Suprapubic skin (tissue), 4 donors: ENCODE measurements at places on chromosomes 3 and 15. TPM values are rescaled to one million over a fixed set of nuclear protein-coding genes. Genes with fewer than 3 reads are reported as not detected.

DNA sequence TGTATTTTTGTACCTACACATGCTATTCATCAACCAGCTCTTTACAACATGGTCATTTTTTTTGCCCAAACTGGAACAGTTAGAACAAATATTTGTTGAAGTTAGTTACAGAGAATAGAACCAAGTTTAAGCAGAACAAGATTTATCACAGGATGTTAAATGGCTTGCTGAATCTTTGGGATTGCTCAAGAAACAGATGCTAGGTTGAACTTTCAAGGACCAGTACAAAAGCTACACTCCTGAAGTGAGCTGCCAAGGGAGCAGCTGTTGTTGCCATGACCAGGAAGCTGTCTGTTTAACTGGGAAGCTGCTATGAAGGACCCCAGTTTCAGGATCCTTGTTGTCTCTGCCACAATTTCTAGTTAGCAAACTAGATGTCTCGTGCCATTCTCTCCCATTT, 53.7 kb downstream of the ZIC1 start:
- no peak overlapping the region for H3K27ac ChIP-seq
- no peak overlapping the region for H3K4me3 ChIP-seq
- no peak for DNase-seq
- no peaks in the 10 kb centered on the region for H3K27me3 ChIP-seq
- H3K4me1 ChIP-seq = no peaks in the 10 kb centered on the region

DNA sequence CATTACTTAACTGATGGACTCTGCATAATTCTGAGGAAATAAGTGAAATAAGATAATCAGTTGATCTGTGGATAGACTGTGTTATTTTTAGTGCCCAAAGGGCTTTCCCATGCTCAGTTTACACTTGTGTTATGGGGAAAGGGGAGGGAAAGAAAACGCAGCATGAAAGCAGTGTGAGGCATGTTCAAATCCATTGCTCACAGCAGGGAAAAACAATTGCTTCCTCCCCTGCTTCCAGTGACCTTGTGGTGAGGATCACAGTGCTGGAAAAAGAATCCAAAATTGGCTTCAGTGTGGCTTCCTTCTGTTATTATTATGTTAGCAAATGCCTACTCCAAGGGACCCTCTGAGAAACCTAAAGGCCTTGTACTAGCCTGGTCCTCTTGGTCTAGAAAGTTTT, 285.1 kb upstream of the CDIN1 start:
- no peak for DNase-seq
- H3K36me3 ChIP-seq = no peaks in the 10 kb centered on the region
- H3K4me1 ChIP-seq = no peaks in the 10 kb centered on the region
- no peaks in the 10 kb centered on the region for H3K27me3 ChIP-seq
- H3K4me3 ChIP-seq = no peak overlapping the region
- no peak overlapping the region for H3K27ac ChIP-seq

DNA sequence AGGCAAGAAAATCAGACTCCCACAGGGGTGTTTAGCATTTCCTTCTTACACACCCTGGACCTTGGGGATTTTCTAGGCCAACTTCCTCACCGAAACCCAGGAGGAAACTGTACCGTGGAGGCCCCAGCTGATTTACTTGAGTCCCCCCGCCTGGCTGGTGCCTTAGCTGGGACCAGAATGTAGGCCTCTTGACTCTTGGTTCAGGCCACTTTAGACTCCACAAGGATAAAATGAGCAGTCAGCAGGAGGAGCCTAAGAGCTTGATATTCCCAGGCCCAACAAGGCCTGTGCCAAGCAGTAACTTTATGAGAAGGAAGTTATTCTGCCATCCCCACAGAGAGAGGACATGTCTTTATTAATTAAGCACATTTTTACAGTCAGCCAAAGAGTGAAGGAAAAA, 4.6 kb upstream of the APBA2 start:
- H3K4me1 ChIP-seq = peaks cover 9% of the 10 kb centered on the region
- peaks cover 18% of the 10 kb centered on the region for H3K27me3 ChIP-seq
- H3K36me3 ChIP-seq = no peaks in the 10 kb centered on the region
- no peak overlapping the region for H3K4me3 ChIP-seq
- DNase-seq = no peak

DNA sequence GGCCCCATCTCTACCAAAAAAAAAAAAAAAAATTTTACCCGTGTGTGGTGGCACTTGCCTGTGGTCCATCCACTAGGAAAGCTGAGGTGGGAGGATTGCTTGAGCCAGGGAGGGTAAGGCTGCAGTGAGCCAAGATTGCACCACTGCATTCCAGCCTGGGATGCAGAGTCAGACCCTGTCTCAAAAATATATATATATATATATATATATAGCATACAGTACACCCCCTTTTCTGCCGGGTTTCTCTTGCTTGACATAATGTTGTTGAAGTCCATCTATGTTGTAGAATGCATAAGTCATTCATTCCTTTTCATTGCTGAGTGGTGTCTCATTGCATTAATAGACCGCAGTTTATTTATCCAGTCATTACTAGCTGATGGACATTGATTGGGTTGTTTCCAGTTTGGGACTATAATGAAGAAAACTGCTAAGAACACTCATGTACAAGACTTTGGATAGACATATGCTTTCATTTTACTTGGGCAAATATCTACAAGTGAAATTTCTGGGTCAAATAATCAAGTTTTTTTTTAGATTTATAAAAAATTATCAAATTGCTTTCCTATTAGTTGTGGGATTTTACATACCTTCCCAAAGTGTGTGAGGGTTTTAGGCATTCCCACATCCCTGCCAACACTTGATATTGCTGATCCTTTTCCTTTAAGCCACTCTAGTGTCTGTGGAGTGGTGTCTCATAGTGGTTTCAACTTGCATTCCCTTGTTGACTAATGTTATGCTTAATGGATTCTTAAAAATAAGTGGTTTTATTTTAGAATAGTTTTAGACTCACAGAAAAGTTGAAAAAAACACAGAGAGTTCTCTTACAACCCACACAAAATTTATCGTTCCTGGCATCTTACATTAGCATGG, 2.1 kb upstream of the PRR20G start:
- H3K4me3 ChIP-seq = no peak overlapping the region
- H3K4me1 ChIP-seq = no peaks in the 10 kb centered on the region
- no peak overlapping the region for H3K27ac ChIP-seq

The GOLGA8T gene
- not detected for total RNA-seq

The UBA3 gene
- total RNA-seq = 51.3 TPM

The PP2D1 gene
- total RNA-seq = not detected

The TMC3 gene
- total RNA-seq = not detected
